ENCODE measurements at places on chromosomes 7 and 10.

GRCh38 chr10:102645388-102645740 lies 1.1 kb downstream of the TRIM8 start:
- peak; percentile 34 for DNase-seq

- DNase-seq: no peak
Measured at GRCh38 chr10:61024151-61024855, 80.3 kb upstream of the RHOBTB1 start.

GRCh38 chr10:45433716-45434469 lies 59.9 kb downstream of the ALOX5 start:
- no peak for DNase-seq

- no peak for DNase-seq
Measured at GRCh38 chr10:83801983-83802382, 337.3 kb upstream of the GHITM start.

- DNase-seq: no peak
Measured at GRCh38 chr7:36644625-36645422, 79.5 kb downstream of the AOAH start.

DNA sequence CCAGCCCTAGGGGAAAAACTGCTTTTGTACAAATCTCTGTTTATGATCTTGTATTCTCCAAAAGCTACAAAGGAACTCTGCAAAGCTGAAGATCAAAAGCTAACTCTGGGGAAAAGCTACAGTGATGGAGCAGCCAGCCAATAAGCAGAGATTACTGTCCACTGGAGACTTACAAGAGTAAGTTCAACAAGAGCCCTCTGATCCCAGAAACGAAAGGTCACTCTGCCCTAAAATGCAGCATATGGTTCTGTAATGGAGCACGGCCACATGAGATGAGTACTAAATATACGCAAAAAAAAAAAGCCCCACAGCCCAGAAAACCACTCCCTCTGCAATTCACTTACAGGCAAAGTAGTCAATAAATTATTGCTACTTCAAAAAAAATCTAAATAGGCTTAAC lies 60.1 kb downstream of the ERCC6 start:
- DNase-seq: no peak

GRCh38 chr10:80166581-80167470 lies 34.3 kb downstream of the PLAC9 start:
- no peak for DNase-seq

- no peak for DNase-seq
Measured at GRCh38 chr7:45268013-45268412, 110.4 kb downstream of the RAMP3 start.

- no peak for DNase-seq
Measured at GRCh38 chr10:47278152-47278473, 21.9 kb upstream of the GDF10 start.

- no peak for DNase-seq
Measured at GRCh38 chr7:100598425-100598824, 3.7 kb upstream of the PCOLCE start.

DNA sequence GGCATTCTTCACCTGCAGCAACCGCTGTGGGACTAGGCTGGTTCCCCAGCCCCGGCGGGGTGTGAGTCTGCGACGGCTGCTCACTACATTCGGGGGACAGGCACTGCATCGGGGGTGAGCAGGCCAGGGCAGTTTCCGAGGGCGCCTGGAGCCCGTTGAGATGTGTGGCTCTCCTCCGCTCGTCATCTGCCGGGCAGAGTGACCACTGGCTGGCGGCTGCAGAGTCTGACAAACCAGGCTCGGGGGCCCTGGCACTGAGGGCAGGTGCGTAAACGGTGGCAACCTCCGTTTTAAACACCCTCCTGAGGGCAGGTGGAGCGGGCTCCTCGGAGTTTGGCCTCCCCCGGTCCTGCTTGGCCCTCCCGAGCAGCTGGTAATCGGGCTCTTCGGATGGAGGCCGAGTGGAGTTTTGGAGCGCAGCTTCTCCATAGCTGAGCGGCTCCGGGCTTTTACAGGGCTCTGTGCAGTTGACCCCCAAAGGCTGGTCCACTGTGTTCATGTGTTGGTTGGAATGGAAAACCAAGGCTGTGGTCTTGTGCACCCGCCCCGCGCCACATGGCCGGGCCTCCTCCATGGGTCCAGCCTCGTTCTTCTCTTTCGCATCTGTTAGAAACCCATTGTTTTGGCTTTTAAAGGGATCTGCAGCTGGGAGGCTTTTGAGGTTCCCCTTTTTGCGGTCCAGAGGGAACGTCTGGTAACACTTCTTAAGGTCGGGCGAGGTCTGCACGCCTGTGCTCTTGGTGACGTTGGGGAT lies 20.9 kb downstream of the INSYN2A start:
- no peak for DNase-seq

- DNase-seq: no peak
Measured at GRCh38 chr7:130365511-130366441, 14.5 kb upstream of the CPA1 start.

- DNase-seq: no peak
Measured at GRCh38 chr7:9939176-9939575, 1034.5 kb upstream of the PHF14 start.

DNA sequence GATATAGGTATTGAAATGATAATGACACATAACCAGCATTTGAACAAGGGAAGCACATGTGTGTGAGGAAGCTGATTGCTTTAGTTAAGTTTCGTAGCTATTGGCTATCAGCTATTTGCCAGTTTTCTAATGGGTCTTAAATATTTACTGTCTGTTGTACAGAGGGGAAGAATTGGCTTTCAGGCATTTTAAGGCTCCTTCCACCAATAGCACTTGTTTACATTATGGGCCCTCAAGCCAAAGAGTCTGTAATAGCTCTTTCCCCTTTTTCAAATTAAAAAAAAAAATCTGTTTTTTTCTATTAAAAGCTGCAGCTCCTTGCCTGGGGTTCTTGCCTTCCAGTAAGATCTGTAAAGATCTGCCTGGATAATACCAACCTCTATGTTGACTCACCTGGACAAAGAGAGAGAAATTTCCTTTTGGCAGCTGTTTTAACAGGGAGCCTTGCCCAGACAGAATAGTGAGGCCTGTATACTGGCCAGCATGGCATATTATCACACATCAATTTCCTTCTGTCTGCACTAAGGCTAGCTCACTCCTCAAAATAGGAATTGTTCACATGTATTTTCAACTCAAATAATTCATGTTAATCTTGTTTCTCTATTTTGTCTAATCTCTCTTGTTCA lies 104.7 kb upstream of the LRGUK start:
- no peak for DNase-seq

- no peak for DNase-seq
Measured at GRCh38 chr10:62831346-62831745, 15.2 kb upstream of the EGR2 start.

DNA sequence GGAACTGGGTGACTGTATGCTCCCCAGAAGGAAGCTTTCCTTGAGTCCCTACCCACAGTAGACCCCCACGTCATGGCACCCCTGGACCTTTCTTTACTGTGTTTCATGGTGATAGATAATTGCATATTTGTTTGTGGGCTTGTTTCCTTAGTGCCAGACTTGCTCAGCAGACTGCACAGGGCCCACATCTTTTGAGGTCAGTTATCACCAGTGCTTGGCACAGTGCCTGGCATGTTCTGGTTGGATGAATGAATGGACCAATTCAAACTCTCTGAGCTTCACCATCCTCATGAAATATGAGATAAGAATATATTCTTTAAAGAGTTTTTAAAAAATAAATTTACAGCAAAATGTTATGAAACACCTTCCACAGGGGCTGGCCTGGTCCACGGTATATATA lies 78.4 kb upstream of the EMX2 start:
- no peak for DNase-seq

GRCh38 chr7:90621747-90622140 lies 25.6 kb downstream of the CDK14 start:
- DNase-seq: no peak

GRCh38 chr7:92588561-92588960 lies 1.6 kb downstream of the FAM133B start:
- DNase-seq: peak; percentile 15

GRCh38 chr10:98433881-98434732 lies 12.6 kb downstream of the HPS1 start:
- no peak for DNase-seq

- no peak for DNase-seq
Measured at GRCh38 chr10:80324086-80324485, 32.5 kb downstream of the DYDC1 start.

DNA sequence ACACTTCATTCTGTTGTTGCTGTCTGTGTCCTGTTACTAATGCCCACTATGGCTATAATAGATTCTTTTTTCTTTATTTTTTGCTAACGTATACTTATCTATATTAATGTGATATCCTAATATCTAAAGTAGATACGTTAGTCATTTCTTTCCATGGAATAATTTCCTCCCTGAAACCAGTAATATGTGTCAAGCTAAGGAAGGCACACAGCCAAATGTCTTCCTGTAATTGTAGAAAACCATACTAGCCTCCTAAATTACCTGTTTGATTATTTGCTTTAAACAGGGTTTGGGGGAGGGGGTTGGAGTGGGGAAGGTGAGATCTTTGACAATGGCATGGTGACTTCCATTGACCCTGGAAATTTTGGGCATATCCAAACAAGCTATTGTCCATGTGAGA lies 56.4 kb downstream of the THNSL1 start:
- no peak for DNase-seq

GRCh38 chr10:30963992-30964930 lies 67.4 kb downstream of the ZNF438 start:
- DNase-seq: no peak

DNA sequence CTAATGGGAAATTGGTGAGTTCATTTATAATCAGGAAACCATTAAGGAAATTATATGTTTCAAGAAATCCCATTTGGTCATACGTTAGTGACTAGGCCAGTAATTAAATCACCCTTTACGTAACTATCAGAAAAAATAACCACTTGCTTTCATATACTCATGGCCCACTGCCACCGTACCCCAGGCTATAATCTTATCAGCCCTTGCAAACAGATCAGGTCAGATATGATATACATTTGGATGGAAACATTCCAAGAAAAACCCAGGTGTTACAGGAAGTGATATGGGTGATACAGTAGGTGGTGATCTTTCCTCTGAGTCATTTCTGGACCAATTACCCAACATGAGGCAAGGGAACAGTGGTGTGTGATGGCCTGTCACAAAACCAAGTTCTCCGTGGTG lies 481.0 kb upstream of the SEMA3A start:
- DNase-seq: no peak

GRCh38 chr7:27102581-27103442 lies at the start of gene HOXA2:
Gene HOXA2 (minus strand): TSS chr7:27102683. CDS start chr7:27102500, 183 bp downstream.
- no peak for DNase-seq

DNA sequence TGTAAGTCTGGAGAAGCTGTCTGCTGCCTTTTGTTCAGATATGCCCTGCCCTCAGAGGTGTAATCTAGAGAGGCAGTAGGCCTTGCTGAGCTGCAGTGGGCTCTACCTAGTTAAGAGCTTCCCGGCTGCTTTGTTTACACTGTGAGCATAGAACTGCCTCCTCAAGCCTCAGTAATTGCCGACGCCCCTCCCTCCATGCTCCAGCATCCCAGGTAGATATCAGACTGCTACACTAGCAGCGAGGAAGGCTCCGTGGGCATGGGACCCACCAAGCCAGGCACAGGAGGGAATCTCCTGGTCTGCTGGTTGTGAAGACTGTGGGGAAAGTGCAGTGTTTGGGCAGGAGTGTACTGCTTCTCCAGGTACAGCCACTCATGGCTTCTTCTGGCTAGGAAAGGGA lies 26.4 kb upstream of the CXCL12 start:
- no peak for DNase-seq

DNA sequence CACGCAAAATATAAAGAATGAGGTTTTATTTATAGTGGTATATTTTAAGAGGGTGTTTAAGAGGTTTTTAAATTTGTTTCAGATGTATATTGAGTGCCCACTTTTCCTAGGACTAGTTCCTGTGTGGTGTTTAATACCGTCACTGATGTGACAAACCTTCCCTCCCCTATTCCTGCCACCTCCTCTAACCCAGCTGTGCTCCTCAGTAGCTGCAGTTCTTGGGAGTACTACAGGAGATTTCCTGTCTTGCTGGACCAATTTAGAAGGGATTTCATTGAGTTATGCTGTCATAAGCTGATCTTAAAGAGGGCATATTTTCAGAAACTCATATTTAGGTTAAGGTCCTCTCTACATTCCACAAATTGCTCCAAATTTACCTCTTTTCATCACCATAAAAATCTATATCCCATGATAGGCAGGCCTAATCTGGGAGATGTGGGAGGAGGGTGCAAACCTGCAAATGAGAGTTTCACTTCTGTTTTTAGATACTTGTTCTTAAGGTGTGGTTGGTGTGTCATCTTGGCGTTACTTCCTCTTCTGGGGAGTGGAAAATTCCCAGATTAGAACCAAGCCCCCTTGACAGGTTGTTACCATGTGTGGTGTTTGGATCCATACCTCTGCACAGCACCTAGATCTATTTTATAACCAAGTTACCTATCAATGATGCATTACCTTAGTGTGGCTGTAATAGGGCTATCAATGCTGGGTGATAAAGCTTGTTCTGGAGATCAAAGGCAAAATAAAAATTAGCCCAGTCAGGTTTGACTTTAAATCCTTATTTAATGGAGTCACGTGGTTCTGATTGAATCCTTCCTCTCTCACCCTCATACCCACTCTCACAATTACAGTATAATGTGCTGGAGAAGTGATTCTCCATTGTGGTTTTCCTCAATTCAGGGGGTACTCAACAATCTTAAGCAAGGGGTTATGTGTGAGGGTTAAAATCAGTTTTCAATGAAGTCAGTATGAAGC lies 141.1 kb downstream of the CDK14 start:
- no peak for DNase-seq

DNA sequence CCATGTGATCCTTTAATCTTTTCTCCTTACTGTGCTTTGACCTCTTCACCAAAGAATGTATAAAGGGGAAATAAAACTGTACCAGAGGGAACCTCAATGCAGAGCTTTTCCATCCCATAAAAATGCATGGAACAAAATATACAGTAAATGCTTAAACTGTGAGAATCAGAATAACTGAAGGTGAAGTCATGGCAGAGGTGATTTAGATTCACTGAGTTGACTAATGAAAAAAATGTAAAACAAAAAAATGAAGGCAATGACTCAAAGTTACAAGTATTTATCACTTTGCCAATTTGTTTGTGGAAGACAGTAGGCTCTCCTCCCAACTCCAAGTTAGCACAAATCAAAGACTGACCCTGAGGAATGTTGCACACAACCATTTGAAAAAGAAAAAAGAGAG lies 1331.6 kb upstream of the SORCS1 start:
- no peak for DNase-seq

DNA sequence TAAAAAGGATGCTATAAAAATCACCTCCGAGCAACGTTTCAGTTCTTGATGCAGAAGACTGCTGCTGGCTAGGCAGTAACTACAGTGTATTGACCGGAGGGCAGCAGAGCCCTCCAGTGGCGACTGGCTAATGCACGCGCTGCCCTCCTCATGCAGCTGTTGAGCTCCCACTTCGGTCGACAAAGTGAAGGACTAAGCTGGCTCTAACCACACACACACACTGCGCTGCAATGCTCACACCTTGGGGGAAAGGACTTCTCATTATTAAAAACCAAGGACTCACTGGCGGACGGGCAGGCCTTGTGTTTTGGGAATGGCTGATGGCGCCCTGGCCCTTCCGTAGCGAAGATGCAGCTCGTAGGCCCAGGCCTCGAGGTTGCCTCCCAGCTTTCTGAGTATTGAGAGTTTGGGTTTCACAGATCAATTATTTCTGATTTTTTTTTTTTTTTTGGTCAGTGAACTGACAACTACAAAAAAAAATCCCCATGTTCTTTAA lies 120.9 kb upstream of the DIP2C start:
- DNase-seq: no peak
